ENCODE measurements at places on chromosomes 1 and 21.

DNA sequence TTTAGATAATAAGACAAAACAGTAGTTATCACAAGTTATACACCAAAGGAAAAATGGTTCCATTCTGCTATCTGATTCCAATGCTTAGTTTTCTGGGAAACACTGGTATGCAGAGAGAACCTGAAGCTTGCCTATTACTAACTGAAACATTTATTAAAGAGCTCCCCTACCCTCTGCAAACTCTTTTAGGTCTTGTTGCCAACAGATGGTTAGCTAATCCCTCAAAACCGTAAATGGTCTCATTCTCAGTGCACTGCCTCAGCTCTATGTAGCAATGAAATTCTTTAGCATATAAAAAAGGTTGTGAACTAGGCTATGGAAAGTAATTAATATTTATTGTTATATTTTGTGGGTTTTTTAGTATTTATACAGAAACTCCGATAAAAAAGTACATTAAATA lies 20.4 kb downstream of the C21orf91 start:
- no peak for DNase-seq
- H3K36me3 ChIP-seq = peaks cover 13% of the 10 kb centered on the region
- no peak overlapping the region for H3K4me3 ChIP-seq
- H3K27ac ChIP-seq = peak overlapping the region; percentile 61
- H3K4me1 ChIP-seq = peaks cover 44% of the 10 kb centered on the region

- H3K27ac ChIP-seq = no peak overlapping the region
- no peak for DNase-seq
- H3K4me3 ChIP-seq = no peak overlapping the region
- no peaks in the 10 kb centered on the region for H3K27me3 ChIP-seq
- H3K4me1 ChIP-seq = peaks cover 59% of the 10 kb centered on the region
Observed at GRCh38 chr1:19450811-19451515, 34.4 kb downstream of the CAPZB start.

GRCh38 chr1:39426346-39426745 lies 65.1 kb upstream of the BMP8A start:
- no peak overlapping the region for H3K4me3 ChIP-seq
- no peak for DNase-seq
- H3K27me3 ChIP-seq = no peaks in the 10 kb centered on the region
- no peaks in the 10 kb centered on the region for H3K4me1 ChIP-seq

DNA sequence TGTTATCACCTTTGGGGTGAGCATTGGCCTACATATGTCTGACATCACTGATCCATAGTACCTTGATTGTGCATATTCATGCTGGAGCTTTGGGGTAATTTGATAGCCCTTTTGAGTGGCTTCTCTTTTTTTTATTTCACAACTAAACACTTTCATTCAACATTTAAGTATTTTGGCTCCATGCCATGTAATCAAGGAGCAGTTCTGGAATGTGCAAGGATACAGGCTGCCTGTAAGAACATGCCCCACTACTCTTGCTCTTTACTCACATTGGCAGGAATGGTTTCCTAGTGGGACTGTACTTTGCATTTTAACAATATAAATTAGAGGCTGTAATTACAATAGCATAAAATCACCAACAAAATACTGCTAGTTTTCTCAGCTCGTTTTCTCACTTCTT lies 300.7 kb upstream of the SPAG17 start:
- no peak overlapping the region for H3K27ac ChIP-seq
- H3K27me3 ChIP-seq = no peaks in the 10 kb centered on the region
- DNase-seq = no peak
- no peaks in the 10 kb centered on the region for H3K4me1 ChIP-seq
- no peak overlapping the region for H3K4me3 ChIP-seq
- H3K36me3 ChIP-seq = no peaks in the 10 kb centered on the region

- no peak overlapping the region for H3K27ac ChIP-seq
- H3K4me3 ChIP-seq = no peak overlapping the region
- H3K27me3 ChIP-seq = no peaks in the 10 kb centered on the region
- DNase-seq = no peak
Observed at GRCh38 chr21:29753216-29753615, 186.6 kb downstream of the GRIK1 start.

DNA sequence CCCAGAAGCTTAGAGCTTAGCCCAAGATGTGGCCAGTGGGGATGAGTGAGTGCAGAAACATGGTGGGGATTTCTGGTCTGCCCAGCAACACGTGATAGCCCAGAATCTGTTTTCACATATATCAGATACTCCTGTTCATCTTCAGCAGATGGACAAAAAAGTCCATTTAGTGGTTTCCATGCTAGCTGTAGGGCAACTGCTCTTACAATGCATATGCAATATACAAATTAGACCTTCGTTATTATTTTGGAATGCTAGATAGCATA lies 96.9 kb upstream of the SGIP1 start:
- no peaks in the 10 kb centered on the region for H3K36me3 ChIP-seq
- no peaks in the 10 kb centered on the region for H3K27me3 ChIP-seq
- no peak overlapping the region for H3K27ac ChIP-seq
- no peak overlapping the region for H3K4me3 ChIP-seq
- H3K4me1 ChIP-seq = no peaks in the 10 kb centered on the region
- no peak for DNase-seq

DNA sequence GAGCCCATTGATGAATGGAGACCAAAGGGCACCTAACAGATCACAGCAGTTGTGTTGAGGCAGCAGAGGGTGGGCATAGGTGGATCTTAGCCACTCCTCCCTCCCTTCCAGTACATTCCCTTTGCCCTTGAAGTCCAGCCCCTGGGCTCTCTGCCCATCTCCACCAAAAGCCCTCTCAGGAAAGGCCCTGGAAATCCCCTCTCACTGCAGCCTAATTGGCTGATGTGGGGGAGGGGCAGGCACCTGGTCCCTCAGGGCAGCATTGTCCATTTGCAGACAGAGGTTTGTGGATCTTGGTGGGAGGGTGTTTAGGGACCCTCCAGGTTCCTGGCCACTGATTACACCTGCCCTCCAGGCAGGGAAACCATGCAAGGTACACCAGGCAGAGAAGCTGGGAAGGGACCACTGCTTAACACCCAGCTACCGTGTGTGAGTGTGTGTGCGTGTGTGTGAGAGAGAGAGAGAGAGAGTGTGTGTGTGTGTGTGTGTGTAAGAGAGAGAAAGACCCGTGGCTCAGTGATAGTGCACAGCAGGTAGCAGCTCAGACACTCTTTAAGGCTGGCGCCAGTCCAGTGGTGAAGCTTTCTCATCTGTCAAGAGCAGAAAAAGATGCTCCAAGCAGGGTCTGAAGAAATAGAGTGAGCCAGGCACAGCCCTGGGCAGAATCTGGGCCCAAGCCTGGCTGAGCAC lies 71.1 kb downstream of the MATN1 start:
- H3K4me1 ChIP-seq = no peaks in the 10 kb centered on the region
- H3K27me3 ChIP-seq = peaks cover 11% of the 10 kb centered on the region
- H3K27ac ChIP-seq = no peak overlapping the region
- DNase-seq = no peak
- H3K36me3 ChIP-seq = no peaks in the 10 kb centered on the region
- no peak overlapping the region for H3K4me3 ChIP-seq

- H3K27me3 ChIP-seq = no peaks in the 10 kb centered on the region
- no peaks in the 10 kb centered on the region for H3K4me1 ChIP-seq
- peaks cover 53% of the 10 kb centered on the region for H3K36me3 ChIP-seq
- no peak overlapping the region for H3K27ac ChIP-seq
- DNase-seq = no peak
Observed at GRCh38 chr21:36250423-36251075, 69.4 kb upstream of the MORC3 start.
